ENCODE measurements at places on chromosomes 13 and 19. TPM values are rescaled to one million over a fixed set of nuclear protein-coding genes. Genes with fewer than 3 reads are reported as not detected.

- peak; percentile 50 for DNase-seq
Observed at GRCh38 chr13:50130123-50130946, 115.1 kb downstream of the KCNRG start.

GRCh38 chr19:30307191-30307974 lies 64.8 kb upstream of the ZNF536 start:
- no peak for DNase-seq

- no peak for DNase-seq
Observed at GRCh38 chr19:47469719-47470118, 2.0 kb downstream of the SLC8A2 start.

DNA sequence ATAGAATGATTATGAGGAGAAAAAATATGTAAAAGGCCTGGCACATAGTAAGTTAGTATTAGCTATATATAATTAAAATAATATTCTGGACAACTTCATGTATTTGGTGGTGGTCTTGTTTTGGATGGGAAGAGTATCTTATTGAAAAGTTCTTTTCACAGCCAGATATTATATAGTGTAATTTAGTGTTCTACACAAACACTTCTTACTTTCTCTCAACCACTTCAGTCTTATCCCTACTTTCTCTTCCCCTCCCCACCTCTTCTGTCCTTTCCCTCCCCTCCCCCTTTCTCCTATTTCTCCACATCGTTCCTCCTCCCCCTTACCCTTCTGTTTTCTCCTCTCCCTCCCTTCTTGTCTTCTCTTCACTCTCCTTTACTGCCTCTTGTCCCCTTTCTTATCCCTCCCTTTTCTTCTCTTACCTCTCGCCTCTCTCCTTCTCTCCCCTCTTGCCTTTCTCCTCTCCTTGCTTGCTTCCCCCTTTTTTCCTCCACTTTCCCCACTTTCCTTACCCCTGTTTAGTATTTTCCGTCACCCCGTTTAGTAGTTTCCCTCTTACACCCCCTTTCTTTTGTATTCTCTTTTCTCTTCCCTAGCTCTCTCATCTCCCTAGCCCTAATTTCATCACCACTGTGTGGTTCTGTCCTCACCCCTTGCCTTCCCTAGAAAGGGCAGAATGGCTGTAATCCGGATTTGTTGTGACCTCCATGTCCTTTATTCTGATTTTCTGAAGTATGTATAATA lies 107.2 kb upstream of the MLNR start:
- no peak for DNase-seq

GRCh38 chr13:99228737-99229691 lies 28.4 kb downstream of the UBAC2 start:
- no peak for DNase-seq

GRCh38 chr13:20494656-20495055 lies 31.0 kb downstream of the CRYL1 start:
- no peak for DNase-seq

DNA sequence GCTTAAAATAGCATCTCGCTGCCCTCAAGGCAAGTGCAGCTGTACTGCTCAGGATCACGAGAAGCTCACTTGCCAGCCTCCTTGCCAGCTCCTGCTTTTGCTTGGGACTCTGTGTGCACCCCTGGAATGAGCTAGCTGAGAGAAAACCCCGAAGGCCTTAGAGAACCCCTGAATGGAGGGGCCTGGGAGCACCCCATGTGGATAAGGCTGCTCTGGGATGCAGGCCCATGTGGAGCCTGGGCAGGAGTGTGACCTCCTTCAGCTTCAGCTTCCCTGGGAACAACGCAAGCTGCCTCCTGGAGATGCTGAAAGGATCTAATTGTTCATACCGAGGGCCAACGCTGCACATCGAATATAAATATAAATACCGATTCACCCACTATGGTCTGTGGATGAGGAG lies 109.2 kb downstream of the HSPH1 start:
- no peak for DNase-seq

DNA sequence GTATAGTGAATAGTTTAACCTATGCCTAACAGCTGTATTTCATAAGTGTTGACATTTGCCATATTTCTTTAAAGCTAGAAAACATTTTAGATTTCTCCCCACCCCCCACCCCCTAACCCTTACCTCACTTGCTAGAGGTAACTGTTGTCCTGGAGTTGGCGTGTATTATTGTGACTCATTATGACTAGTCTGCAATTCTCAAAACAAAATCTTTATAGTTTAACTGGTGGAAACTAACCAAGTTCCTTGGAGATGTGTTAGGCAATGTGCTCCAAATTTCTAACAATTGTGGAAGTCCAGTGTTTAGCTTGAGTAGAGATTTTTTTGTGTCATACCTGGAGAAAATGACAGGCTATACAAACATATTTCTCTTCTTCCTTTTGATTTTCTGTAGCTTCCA lies 38.0 kb downstream of the KCTD4 start:
- no peak for DNase-seq

DNA sequence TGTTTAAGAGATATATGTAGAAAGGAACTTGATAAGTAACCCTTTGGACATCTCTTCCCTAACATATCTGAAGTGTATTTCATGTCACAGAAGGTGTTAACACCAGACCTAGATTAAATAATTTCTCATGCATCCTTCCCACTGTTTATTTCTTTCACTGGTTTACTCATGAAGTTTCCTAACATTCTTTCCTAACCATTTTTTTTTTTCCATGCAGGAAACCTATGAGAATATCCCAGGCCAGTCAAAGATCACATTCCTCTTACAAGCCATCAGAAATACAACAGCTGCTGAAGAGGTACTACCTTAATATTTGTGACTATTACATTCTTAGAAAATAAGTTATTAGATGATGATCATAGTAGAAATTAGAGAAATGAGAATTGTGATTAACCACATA lies 28.8 kb downstream of the IPO5 start:
- DNase-seq: no peak

ERICH6B gene
- not detected for total RNA-seq

GIPC3 gene
- 0.64 TPM for total RNA-seq

FPR1 gene
- total RNA-seq: not detected

FFAR3 gene
- not detected for total RNA-seq

Data from CD4-positive, alpha-beta memory T cell (primary cell).